Activated naive CD4-positive, alpha-beta T cell (primary cell): ENCODE measurements at places on chromosomes 6 and 20.

DNA sequence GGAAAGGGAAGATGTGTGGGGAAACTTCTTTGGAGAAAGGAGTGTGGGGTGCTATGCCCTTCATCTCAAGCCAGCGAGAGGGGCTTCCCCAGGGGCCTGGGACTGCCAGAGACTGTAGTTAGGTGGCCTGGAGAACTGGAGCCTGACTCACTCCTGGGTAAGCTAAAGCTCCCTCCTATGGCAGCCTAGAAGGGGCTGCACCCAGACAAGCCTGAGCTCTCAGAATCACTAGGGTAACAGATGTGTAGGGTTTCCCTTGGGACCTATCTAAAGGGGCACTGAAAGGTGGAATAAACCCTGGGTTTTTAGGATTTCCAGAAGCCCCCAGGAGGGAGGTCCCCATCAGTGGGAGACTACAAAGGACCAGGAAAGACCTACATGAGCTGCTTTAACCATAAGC lies 1.6 kb upstream of the ARMC2 start:
- no peak for DNase-seq

DNA sequence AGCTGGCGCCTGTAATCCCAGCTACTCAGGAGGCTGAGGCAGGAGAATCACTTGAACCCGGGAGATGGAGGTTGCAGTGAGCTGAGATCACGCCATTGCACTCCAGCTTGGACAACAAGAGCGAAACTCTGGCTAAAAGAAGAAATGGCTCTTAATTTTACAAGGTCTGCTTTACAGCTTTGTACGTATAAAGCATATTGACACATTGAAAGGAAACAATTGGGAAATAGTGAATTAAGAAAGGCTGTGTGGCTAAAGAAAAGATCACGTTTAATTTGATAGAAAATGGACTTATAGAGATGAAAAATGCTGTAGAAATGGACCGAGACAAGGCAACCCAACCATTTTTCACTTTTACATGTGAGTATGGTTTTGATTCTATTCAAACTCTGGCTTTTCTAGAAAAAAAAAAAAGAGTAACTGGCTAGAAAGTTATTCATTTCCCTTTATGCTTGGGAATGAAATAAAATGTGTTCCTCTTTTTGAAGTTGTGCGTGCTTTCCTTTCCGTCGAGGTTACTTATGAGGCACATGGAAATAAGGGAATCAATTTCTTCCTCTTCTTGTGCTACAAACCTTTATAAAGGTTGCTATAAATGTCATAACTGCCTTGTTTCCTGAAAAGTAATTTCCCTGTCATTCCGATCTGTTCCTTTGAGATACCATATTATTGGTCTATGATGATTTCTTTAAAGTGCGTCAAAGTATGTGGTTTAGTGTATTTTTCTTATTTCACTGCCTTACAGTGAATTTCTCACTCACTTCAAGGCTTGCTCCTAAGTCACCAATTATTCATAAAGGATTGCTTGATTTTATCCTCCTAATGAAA lies 29.4 kb downstream of the PFDN4 start:
- no peak for DNase-seq

DNA sequence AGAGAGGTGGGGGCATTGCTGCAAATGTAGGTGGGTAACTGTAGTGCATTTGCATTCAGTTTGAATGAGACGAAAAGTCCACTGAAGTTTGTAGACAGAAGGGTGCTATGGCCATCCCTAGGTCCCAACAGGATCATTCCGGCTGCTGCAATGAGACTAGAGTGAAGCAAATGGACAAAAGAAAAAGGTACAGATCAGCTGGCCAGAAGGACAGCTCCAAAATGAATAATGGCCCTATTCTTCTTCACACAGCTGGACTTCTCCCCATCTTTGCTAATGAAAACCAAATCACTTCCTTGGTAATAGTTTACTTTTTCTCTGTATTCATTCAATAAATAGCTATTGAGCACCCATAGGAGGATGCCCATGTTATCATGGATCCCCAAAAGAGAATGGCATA lies 56.4 kb upstream of the TPD52L1 start:
- DNase-seq, result no peak

- DNase-seq, result no peak
These were observed 115.0 kb downstream of the SCP2D1 start for GRCh38 chr20:18928626-18929025.

DNA sequence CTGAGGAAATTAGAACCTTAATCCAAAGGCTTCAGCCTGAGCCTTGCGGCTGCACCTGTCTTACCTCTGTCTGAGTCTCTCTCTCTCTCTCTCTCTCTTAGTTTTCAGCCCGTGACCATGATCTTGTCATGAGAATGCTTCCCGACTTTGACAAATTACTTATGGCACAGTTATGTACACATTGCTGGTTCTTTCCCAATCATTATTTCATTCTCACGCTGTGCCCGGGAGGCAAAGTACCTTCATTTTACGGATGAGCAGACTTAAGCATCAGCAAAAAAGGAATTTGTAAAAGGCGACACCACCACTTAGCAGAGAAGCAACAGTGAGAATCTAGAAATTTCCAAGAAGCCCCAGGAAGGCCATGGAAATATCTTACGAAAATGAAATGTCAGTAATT lies 54.6 kb downstream of the GMPR start:
- no peak for DNase-seq

- no peak for DNase-seq
These were observed 1282.4 kb upstream of the ADGRB3 start for GRCh38 chr6:67352717-67353116.

DNA sequence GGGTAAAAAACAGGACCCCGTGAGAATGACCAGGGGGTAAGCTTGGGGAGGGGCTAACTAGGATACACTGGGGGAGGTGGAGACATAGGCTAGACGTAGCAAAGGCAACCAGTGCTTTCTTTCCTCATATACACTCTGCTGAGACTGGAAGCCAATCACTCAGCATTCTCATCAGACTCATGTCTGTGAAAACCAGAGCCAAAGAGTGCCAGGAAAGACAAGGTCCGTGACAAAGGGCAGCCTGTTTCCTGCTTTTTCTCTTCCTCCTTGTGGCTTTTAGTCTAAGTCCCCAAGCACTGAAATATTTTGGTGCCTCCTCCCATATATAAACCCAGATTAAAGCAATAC lies 97.9 kb upstream of the NEDD9 start:
- no peak for DNase-seq

DNA sequence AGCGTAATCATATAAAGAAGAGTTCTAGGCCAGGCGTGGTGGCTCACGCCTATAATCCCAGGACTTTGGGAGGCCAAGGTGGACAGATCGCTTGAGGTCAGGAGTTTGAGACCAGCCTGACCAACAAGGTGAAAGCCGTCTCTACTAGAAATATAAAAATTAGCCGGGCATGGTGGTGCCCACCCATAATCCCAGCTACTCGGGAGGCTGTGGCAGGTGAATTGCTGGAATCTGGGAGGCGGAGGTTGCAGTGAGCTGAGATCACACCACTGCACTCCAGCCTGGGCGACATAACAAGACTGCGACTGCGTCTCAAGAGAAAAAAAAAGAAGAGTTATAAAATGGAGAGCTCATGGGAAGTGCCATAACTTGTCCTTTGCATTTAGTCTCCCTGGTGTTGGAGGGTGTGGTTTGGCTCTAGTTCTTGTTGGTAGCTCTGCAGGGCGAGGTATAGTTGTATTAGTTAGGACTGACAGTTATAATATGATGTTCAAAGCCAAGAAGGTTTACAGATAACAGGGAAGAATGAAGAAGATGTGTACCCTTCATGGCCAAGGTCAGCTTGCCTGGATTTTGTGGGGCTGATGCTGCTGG lies 54.8 kb downstream of the UTRN start:
- DNase-seq, result no peak

DNA sequence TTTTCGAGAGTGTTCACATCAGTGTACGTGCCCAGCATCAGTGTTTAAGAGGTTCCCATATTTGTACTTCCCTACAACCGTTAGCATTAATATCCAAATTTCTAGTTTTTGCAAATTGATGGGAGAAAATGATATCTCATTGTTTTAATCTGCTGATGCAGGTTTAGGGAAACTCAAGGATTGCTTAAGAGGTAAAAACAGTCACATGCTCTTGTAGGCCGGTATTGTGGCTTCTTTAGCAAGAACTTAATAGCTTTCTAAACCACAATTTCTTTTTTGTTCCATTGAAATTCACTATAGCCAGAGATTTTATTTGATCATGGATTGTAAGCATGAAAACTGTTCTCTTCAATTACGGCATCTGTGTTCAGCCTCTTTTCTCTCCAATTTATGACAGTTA lies 29.5 kb downstream of the BEND6 start:
- no peak for DNase-seq

GRCh38 chr20:62914436-62914835 lies 11.9 kb downstream of the DIDO1 start:
- no peak for DNase-seq

DNA sequence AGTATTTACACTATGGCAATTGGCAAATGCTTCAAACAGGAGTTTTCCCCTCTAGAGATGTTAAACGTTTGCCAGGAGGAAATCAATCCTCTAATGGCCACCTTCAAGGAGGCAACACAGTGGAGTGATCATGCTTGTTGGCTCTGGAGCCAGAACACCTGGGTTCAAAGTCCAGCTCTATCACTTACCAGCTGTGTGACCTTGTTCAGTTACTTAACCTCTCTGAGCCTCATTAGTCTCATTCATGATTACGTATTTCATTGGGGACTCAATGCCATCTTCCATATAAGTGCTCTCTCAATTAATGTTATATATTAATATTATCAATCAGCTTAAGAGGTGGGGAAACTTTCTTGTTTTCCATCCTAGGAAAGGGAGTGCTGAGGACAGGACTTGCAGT lies 26.1 kb downstream of the SLC52A3 start:
- no peak for DNase-seq

GRCh38 chr20:6623989-6624388 lies 143.5 kb upstream of the BMP2 start:
- DNase-seq, result no peak

DNA sequence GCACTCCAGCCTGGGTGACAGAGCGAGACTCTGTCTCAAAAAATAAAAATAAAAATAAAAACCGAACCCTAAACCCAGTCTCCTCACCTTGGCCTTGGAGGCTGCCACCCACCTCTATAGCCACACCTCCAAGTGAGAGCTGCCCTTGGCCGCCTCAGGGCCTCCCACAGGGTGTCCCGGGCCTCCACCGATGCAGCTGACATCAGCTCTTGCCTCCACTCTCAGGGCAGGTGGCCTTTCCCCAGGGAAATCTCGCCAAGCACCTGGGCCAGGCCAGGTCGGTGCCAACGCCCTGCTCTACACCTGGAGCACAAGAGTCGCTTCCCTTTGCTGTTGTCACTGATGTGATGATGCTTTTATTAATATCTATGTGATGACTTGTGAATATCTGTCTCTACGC lies 8.9 kb upstream of the MYL9 start:
- DNase-seq, result no peak

GRCh38 chr20:22684763-22685443 lies 100.5 kb upstream of the FOXA2 start:
- no peak for DNase-seq

DNA sequence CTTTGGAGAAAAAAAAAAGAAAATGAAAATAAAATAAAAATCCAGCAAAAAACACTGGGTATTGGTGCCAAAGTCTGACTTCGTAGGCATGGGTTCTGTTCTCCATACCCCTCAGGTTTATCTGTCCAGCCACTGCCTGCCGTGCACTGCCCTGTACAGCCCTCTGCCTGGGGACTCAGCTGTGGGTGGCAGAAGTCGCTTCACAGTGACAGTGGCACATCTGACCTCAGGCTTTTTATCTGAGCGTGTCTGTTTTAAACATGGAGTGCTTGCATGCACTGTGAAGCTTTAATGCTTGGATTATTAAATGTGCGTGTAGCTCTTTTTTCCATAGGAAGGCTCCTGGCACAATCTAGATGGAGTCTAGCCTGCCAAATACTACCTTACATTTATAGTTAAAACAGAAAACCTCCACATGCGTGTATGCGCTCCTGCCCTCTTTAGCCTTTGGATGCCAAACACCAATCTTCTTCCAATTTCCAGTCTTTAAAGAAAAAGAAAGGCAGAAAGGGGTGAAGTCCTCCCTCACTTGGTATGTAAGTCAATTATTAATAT lies 375.5 kb downstream of the UTRN start:
- no peak for DNase-seq

GRCh38 chr6:12585497-12585958 lies 131.0 kb upstream of the PHACTR1 start:
- no peak for DNase-seq

- no peak for DNase-seq
These were observed 138.3 kb upstream of the SNX9 start for GRCh38 chr6:157684620-157685299.

DNA sequence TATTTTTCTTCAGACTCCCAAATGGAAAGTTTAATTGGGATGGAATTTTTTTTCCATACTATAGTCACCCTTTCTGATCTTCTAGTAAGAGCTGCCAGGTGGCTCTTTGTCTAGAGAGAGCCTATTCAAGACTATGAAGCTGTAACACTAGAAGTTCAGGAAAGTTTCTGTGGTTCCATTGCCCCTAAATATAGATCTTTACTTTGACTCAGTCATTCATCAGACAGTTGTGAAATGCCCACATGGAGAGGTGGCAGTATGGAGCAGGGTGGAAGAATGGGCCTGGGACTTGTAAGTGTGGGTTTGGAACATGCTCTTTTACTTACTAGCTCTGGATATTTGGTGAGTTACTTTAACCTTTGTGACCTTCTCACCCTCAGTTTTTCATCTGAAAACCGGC lies 87.8 kb downstream of the CTNNBL1 start:
- no peak for DNase-seq

GRCh38 chr6:158853072-158853879 lies 34.1 kb upstream of the EZR start:
- peak; percentile 51 for DNase-seq

- DNase-seq, result no peak
These were observed 114.5 kb upstream of the SOX4 start for GRCh38 chr6:21478883-21479539.

GRCh38 chr20:40416274-40416673 lies 272.8 kb downstream of the MAFB start:
- no peak for DNase-seq

DNA sequence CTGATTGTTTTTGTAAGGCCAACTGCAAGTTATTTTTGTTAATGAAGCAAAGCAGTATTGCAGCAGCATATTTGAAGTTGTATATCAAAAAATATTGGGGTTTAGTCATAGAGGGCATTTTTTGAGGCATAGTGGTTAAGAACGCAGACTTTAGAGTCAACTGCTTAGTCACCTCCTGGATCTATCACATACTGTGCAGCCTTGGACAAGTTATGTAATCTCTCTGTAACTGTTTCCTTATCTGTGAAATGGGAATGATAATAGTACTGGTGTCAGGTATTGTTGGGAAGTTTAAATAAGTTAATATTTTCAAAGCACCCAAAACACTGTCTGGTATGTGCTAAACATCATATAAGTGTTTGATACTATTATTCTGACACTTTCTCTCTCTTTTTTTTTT lies 27.2 kb upstream of the EFHC1 start:
- DNase-seq, result no peak
